Left lung (tissue), 14 donors: ENCODE measurements at places on chromosomes 16 and 17.

- no peak for DNase-seq
Observed at GRCh38 chr17:57852092-57852954, 2.5 kb upstream of the MRPS23 start.

DNA sequence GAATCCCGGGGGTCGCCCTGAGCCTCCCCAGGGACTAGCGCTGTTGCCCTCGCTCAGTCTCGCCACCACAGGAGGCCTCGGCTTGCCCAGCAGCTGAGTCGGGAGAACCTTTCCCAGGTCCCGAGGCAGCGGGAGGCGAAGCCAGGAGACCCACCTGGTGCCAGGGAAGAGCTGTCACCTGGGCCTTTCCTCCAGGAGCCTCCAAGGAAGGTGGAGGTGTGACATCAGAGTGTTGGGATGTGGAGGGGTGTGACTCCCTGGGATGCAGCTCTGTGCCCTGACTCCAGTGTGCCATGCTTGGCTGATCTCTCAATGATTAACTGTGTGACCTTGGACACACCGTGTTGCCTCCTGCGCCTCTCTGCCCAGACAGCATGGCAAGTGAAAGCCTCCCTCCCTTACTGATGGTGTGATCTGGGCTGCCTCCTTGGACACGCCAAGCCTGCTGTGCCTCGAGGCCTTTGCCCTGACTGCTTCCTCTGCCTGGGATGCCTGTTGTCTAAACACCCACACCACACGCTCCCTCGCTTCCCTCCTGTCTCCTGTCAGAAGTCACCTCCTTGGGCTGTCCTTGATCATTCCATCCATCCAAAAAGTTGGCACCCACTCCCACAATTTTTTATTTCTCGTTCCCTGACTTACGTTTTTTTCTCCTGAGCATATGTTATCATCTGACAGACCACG lies 88.0 kb downstream of the CMIP start:
- DNase-seq: no peak

- no peak for DNase-seq
Observed at GRCh38 chr17:81928544-81929252, 1.2 kb upstream of the MAFG start.

DNA sequence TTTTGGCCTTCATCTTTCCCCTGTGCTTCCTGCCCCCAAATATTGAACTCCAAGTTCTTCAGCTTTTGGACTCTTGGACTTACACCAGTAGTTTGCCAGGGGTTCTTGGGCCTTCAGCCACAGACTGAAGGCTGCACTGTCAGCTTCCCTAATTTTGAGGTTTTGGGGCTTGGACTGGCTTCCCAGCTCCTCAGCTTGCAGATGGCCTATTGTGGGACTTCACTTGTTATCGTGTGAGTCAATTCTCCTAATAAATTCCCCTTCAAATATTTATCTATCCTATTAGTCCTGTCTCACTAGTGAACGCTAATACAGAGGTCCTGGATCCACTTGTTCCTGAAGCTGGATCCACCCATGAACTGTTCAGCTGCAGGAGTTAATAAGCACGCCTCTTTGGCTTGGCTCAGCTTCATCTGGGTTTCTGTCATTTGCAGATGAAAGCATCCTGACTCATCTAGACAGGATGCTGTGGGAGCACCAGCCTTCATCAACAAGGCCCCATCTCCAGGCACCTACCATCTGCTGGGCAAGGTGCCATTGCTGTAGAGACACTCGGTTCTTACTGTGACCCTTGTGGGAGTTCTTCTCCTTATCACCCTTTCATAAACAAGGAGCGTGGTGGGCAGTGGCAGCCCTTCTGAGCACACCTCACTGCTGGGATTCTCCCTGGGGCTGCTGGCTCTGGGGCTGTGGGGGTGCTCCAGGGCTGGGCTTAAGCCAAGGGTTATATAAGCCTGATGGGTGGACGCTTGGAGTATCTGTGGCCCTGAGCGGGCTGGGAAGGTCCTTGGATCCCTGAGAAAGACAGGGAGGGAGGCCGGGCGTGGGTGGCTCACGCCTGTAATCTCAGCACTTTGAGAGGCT lies 23.1 kb downstream of the LAT start:
- DNase-seq: no peak

DNA sequence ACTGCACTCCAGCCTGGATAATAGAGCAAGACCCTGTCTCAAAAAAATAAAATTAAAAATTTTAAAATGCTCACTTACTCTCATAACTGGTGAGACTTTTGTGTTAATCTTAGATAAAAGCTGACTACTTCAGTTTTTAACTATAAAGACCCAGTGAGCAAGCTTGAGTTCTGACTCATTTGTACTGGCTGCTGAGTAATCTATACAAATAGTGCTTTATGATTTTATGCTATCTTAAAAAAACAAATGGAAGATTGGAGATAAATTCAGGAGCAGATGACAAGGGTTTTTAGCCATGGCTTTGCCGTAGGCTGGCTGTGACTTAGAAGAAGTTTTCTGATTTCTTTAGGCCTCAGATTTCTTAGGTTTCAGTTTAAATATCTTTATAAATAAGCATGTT lies 30.5 kb downstream of the SNTB2 start:
- no peak for DNase-seq

- no peak for DNase-seq
Observed at GRCh38 chr16:8047736-8048135, 542.6 kb downstream of the TMEM114 start.

DNA sequence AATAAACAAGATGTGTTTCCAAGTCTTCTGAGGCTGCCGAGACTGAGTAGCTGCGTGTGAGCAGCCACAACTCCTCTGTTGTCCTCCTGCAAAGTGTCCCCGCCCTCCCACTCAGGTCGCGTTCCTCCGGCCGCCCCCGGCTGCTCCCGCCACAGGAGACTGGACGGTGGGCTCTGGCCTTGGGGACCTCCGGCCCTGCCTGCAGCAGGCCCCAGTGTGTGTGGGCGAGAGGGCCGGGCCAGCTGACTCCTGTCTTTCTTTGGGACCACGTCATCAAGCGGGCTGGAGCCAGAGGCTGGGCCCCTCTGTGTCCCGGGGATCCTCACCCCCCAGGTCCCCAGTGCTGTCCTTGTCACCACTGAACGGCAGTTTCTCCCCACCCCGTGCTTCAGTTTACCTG lies 175.3 kb downstream of the NPIPB11 start:
- DNase-seq: no peak

GRCh38 chr16:66459878-66460277 lies 32.8 kb downstream of the BEAN1 start:
- DNase-seq: no peak

- no peak for DNase-seq
Observed at GRCh38 chr17:13421581-13422130, 180.1 kb downstream of the HS3ST3A1 start.

DNA sequence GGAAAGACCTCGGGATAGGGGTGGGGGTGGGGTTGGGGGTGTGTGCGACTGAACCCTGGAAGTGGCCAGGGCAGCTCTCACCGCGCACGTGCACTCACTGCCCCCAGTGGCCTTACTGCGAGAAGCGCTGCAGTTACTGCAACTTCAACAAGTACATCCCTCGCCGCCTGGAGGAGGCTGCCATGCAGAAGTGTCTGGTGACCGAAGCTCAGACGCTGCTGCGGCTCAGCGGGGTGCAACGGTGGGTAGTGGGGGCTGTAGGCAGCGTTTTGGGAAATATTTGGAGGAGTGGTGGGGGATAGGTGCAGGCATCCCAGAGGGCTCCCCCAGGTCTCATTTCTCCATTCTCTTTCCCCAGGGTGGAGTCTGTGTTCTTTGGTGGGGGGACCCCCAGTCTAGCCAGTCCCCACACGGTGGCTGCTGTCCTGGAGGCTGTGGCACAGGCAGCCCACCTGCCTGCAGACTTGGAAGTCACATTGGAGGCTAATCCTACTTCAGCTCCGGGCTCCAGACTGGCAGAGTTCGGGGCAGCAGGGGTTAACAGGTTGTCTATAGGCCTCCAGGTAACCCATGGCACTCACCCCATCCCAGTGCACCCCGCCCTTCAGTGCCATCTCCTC lies 972 bp downstream of the RSAD1 start:
- peak; percentile 89 for DNase-seq

- DNase-seq: no peak
Observed at GRCh38 chr17:68384471-68384870, 72.8 kb downstream of the WIPI1 start.

DNA sequence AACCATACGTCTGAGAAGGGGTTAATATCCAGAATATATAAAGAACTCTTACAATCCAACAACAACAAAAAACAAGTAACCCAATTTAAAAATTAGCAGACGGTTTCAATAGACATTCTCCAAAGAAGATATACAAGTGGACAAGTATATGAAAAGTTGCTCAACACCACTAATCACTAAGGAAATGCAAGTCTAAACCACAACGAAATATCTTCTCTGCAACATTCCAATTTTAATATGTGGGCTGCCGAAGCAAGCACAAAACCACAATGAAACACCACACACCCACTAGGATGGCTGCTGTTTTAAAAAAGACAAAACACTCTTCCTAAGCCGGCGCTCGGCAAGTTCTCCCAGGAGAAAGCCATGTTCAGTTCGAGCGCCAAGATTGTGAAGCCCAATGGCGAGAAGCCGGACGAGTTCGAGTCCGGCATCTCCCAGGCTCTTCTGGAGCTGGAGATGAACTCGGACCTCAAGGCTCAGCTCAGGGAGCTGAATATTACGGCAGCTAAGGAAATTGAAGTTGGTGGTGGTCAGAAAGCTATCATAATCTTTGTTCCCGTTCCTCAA lies 5.9 kb upstream of the SLC13A2 start:
- no peak for DNase-seq

DNA sequence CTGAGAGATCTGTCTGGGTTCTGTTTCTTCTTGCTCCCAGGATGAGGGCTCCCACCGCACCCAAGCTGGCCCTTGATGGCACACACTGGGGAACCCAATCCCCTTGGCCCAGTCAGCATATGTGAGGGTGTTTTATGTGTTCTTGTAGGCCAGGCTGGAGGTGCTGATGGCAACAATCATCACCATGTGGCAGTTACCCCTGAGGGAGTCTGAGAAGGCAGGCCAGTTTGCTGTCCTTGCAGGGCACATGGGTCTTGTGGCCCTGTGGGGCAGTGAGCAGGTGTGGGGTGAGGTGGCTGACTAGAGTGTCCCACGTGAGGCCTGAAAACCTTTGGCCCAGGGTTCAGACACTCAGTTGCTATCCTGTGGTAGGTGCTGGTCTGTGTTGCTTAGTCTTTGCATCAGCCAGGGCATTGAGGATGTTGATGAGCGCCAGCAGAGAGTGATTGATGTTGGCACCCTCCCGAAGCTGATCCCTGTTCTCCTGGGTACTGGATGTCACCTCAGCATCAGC lies 2183.0 kb downstream of the TP53TG3F start:
- no peak for DNase-seq

GRCh38 chr17:32314636-32315035 lies 27.3 kb downstream of the C17orf75 start:
- DNase-seq: no peak

GRCh38 chr16:379961-380761 lies 1.6 kb downstream of the PGAP6 start:
- DNase-seq: no peak

GRCh38 chr16:65136681-65137080 lies 14.8 kb upstream of the CDH11 start:
- no peak for DNase-seq

DNA sequence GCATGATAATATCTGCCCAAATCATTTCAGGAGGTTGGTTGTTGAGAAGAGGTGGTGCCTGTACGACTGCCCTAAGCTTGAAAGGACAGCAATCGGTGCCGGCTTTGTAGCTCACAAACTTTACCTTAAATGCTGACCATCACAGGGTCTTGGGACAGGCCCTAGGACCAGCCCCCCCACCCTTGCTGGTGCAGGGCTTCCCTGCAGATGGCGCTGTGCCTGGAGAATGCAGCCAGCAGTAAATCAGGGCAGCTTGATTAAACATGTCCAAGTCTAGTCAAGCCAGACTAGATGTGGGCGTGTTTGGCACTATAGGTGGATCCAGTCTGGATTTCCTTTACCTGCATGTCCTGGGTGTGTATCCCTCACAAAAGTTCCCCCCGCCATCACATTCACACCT lies 135.5 kb upstream of the CRHR1 start:
- no peak for DNase-seq
